ENCODE measurements at places on chromosomes 4 and X.

GRCh38 chr4:85078016-85078415, 111.5 kb upstream of the WDFY3 start:
- DNase-seq, result no peak

GRCh38 chrX:121050781-121051180, 3.4 kb downstream of the GLUD2 start:
- DNase-seq, result no peak

- DNase-seq, result no peak
Measured at GRCh38 chrX:37905436-37906147, 58.2 kb upstream of the DYNLT3 start.

DNA sequence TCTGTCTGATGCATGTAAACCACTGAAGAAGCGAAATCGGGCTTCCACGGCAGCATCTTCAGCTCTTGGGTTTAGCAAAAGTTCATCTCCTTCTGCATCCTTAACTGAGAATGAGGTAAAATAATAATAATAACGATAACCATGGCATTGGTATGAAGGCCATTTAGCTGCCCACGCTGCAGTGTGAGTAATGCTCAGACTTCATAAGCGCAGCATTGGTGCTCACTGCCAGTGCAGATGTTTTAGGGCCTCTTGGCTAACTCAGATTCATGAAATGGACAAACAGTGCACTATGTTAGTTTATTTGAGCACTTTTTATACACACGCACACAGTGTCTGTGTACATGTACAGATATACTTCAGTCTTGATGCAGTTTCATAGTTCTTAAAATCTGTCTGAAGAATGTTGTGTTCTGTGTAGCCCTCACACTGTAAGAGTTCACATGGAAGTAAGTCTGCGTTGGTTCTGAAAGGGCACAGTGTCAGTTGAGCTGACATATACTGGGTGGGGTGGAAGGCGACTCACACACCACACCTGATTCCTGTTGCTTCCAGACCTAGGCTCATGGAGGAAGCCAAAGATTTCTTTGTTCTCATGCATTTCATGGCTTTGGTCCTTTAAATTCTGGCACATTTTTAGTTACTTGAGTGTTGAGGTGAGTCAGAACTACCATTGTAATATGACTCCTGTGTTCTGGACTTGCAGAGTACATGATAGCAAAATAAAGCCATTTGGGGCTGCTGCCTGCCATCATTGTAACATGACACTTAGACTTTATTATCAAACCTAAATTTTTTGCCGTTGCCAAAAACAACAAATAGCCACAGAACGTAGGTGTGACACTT, 68.7 kb downstream of the NSD2 start:
- DNase-seq, result peak; percentile 32
